Esophagus mucosa (tissue), 1 donor: ENCODE measurements at places on chromosomes 16 and 17.

DNA sequence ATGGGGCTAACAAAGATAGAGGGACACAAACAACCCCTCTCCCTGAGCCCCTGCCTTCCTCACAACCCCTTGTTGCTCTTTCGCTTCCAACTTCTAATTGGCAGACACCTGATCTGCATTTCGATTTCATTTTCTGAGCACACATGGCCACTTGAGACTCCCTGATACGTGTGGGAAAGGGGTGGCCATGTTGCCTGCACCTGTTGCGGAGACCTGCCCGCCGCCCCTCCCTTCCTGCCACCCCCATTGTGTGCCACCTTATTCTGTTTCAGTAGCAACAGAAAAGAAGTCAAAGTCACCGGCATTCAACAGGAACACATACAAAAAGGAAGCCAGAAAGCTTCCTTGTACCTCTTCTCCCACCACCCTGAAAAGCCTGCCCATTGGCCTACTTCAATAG, 254.7 kb upstream of the SOX9 start:
- no peak for ATAC-seq

GRCh38 chr16:11253009-11253994, 2.7 kb downstream of the SOCS1 start:
- no peak for ATAC-seq

DNA sequence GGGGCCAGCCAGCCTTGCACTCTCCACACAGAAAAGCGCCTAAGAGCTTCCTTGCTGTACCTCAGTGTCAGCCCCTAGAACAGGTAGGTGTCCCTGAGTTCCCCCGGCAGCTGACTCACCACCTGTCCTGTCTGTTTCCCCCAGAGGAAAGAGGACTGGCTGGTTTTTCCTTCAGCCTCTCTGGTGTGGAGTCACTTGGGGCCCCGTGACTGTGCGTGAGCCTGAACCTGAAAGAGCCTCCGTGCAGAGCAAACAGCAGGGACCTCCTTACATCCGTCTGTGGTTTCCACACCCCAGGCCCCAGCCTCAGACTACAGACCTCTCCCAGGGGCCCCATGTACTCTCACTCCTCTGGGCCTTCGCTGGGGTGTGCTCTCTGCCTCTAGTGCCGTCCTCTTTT, 87.8 kb downstream of the GNAO1 start:
- no peak for ATAC-seq

GRCh38 chr16:14388243-14388642, 241.8 kb downstream of the PARN start:
- ATAC-seq = no peak

DNA sequence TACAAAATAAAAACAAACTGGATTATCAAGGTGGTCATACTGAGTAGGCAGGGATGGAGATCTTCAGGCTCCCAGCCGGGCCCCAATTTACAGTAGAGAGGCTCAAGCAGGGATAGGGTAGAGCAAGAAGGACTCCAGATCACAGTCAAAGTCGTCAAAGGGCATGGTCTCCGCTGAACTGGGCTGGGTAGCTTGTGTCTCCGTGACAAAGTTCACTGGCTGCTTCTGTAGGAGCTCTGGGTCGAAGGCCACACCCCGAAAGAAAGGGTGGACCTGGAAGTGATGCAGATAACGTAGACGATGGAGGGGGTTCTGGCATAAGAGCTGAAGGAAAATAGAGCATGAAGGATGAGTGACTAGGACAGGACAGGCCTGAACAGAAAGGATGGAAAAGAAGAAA, 3.6 kb downstream of the RSKR start:
- no peak for ATAC-seq

GRCh38 chr16:57801098-57801808, 1.0 kb downstream of the KIFC3 start:
- ATAC-seq = no peak

GRCh38 chr16:17466876-17467275, 3.9 kb downstream of the XYLT1 start:
- ATAC-seq = no peak

GRCh38 chr17:40545660-40546059, 19.6 kb downstream of the CCR7 start:
- no peak for ATAC-seq

- ATAC-seq = no peak
These were observed 3.5 kb upstream of the B9D1 start for GRCh38 chr17:19365833-19366636.

DNA sequence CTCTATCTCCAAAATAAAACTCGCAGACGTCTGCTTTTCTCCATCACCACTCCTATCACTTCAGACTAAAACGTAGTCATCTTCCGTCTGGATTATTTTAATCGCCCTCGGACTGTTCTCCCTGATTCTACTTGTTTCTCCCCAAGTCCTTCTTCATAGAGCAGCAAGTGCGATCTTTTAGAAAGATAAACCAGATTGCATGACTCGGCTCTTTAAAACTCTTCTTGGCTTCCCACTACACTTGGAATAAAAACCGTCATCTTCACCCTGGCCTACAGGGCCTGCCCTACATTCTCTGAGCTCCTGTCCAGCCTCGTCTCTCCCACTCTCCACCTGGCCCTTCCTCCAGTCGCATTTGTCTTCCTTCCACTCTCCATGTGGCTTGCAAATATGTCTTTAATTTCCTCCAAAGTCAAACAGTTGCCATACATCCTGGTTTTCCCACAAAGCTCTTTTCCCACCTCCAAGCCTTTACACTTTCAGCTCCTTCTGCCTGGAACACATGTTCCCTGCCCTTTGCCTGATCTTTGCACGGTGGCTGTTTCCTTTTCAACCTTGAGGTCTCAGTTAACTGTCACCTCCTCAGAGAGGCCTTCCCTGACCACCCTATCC, 70.5 kb upstream of the DHX40 start:
- ATAC-seq = no peak

DNA sequence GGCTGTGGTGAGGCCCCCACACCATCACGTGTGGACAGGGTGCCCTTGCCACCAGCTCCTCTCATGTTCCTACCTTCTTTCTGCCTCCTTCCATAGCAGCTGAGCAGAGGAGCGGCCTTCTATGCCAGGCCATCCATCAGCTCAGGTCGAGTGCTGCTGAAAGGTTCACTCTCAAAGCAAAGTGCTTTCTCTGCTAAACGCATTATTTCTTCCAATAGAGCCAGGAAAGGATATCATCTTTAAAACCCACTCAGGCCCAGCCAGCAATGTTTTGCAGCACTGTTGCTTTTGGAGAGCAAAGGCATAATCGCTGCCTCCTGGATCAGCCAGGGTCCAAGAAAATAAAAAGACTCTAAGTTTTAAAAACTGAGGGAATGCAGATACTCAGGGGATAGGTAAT, 54.9 kb upstream of the GPRC5B start:
- no peak for ATAC-seq

DNA sequence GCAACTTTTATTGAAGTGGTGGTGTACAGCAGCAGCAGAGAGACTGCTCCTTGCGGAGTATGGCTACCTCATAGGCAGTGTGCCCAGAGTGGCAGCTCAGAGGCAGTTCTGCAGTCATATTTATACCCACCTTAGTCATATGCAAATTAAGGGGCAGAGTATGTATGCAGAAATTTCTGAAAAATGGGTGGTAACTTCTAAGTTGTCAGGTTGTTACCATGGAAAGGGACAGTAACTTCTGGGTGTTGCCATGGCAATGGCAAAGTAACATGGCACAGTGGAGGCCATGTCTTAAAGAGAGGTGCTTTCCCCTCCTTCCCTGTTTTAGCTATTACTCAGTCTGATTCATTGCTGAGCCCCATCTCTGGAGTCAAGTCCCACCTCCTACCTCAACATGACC, 53.4 kb downstream of the MEOX1 start:
- ATAC-seq = peak; percentile 30

DNA sequence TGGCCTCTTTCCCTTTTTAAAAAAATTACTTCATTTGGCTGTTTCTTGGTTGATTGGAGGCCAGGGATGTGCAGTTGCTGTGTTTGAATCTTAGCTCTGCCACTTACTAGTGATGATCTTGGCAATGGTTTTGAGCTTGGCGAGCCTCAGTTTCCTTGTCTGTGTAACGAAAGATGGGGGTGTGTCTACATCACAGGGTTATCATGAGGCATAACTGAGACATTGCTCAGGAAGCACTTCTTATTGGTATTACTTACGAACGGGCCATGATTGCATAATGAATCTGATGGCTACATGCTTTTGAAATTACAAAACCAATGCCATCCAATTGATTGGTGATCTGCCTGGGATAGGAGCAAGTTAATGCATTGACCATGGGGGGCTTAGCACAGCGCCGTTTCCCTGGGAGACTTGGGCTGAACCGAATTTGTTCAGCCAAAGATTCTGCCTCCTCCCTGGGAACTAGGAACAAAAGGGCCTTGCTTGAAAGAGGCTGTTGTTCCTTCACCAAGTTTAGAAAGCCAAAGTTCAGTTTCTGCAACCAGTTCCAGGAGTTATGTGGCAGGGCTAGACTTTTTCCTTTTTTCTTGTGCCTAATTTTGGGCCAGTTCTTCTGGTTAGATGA, 21.9 kb downstream of the CMIP start:
- peak; percentile 17 for ATAC-seq

DNA sequence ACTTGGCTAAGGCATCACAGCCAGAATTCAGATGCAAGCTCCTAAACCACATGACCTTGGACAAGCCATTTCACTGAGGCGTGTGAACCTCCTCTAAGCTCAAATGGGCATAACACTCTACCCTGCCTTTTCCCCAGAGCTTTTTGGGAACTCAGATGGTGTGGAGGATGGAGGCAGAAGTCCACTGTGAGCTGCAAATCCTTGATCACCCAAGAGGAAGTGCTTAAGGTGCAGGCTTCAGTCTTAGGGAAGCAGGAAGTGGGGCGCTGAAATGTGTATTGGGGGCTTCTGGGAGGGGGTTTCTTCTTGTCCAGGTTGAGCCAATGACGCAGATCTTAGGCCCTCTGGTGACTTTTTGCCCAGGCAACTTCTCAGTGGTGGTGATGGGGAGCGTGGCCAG, 12.9 kb downstream of the CIITA start:
- ATAC-seq = no peak
